ENCODE measurements at places on chromosomes 6 and 20.

GRCh38 chr20:19099596-19100545, 112.6 kb upstream of the SLC24A3 start:
- no peak for DNase-seq

- DNase-seq = no peak
These were observed 53.1 kb downstream of the NINL start for GRCh38 chr20:25532015-25532751.

- no peak for DNase-seq
These were observed 137.9 kb upstream of the RNF24 start for GRCh38 chr20:4153251-4153650.

- DNase-seq = no peak
These were observed 43.7 kb downstream of the APCDD1L start for GRCh38 chr20:58471193-58472164.

- DNase-seq = peak; percentile 22
These were observed 1.4 kb downstream of the TRAM2 start for GRCh38 chr6:52575502-52575892.
